ENCODE measurements at places on chromosomes 6 and 20. TPM values are rescaled to one million over a fixed set of nuclear protein-coding genes. Genes with fewer than 3 reads are reported as not detected.
A peak's percentile ranks its signal among the peaks of the same experiment; 100 is the strongest.

The PAX1 gene
- total RNA-seq = not detected

DNA sequence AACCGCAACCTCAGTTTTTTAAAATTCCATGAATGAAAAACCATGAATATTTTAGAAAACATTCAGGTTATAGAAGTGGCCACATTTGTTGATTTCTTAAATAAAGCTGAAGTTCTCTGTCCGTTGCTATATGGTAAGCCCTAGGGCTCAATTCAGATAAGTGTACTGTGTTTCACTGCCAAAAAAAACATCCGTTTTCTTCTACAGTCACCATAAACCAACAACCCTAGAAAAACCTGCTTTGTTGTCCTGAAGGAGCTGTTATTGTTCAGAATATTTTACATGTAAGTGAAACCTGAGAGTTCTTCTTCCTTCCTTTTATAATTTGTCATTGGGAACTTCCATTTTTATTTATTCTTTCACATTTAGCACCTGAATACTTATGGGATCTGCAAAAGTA lies 274.1 kb downstream of the TFAP2A start:
- no peaks in the 10 kb centered on the region for H3K4me1 ChIP-seq
- DNase-seq = no peak
- no peaks in the 10 kb centered on the region for H3K27me3 ChIP-seq

DNA sequence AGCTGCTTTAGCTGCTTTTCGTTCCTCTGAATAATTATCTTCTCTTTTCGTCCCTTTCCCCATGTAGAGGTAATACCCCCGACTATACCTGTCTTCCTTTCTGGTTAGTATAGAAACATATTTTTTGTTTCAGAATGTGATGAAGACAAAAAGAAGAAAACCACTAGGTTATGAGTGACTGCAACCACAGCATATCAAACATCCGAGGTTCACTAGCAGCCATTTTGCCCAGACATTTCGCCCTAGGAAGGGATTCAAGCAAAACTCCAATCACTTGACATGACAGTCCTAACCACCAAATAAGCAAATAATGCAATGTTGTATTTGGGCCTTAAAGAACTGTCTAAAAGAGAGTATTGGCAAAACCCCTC lies 9.4 kb downstream of the SNX5 start:
- H3K4me1 ChIP-seq = peaks cover 72% of the 10 kb centered on the region
- H3K4me3 ChIP-seq = no peak overlapping the region
- no peak for DNase-seq
- no peaks in the 10 kb centered on the region for H3K27me3 ChIP-seq
- peak overlapping the region; percentile 79 for H3K27ac ChIP-seq

DNA sequence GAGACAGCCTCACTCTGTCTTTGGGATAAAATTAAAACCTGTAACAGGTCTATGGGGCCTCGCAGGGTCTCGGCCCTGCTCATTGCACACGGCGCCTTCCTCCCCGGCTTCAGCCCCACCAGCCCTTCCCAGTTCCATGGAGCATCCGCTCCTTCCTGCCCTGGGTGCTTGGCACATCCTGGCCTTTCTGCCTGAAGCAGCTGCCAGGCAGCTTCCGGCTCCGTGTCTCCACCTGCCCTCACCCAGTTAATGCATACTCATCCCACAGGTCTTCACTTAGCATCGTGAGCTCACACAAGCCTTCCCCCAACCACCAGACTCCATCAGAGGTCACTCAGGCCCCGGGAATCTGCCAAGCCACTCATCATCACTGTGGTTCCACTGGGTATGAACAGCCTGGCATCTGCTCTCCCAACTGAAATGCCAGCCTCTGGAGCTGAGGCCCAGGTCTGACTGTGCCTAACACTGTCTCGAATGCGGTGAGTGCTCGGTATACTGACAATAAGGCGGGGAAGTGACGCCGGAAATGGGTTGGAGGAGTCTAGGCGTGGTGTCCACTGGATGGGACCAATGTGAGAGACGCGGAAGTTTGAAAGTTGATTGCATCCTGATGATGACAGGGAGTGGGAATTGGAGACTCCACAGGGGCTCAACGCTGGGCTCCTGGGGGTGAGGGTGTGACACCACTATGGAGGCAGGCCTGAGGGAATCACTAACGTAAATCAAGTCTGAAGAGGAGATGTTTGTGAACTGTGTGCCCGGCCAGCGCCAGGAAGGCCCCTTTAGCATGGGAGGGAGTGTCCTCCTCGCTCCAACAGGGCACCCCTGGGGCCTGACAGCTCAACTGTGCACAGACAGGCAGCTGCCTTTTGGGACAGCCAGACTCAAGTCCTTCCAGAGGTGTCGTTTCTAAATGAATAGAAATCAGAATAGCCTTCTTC lies 245.8 kb downstream of the TTLL2 start:
- no peaks in the 10 kb centered on the region for H3K27me3 ChIP-seq
- no peaks in the 10 kb centered on the region for H3K4me1 ChIP-seq
- no peak overlapping the region for H3K27ac ChIP-seq
- H3K4me3 ChIP-seq = no peak overlapping the region
- peak; percentile 40 for DNase-seq
- no peaks in the 10 kb centered on the region for H3K36me3 ChIP-seq

- H3K36me3 ChIP-seq = no peaks in the 10 kb centered on the region
- no peak for DNase-seq
- peaks cover 25% of the 10 kb centered on the region for H3K4me1 ChIP-seq
- H3K27ac ChIP-seq = peak overlapping the region; percentile 73
These were observed 426 bp downstream of the TRMT6 start for GRCh38 chr20:5949943-5950270.

Data from sigmoid colon (tissue), 7 donors.